ENCODE measurements at places on chromosomes 5 and 9.

DNA sequence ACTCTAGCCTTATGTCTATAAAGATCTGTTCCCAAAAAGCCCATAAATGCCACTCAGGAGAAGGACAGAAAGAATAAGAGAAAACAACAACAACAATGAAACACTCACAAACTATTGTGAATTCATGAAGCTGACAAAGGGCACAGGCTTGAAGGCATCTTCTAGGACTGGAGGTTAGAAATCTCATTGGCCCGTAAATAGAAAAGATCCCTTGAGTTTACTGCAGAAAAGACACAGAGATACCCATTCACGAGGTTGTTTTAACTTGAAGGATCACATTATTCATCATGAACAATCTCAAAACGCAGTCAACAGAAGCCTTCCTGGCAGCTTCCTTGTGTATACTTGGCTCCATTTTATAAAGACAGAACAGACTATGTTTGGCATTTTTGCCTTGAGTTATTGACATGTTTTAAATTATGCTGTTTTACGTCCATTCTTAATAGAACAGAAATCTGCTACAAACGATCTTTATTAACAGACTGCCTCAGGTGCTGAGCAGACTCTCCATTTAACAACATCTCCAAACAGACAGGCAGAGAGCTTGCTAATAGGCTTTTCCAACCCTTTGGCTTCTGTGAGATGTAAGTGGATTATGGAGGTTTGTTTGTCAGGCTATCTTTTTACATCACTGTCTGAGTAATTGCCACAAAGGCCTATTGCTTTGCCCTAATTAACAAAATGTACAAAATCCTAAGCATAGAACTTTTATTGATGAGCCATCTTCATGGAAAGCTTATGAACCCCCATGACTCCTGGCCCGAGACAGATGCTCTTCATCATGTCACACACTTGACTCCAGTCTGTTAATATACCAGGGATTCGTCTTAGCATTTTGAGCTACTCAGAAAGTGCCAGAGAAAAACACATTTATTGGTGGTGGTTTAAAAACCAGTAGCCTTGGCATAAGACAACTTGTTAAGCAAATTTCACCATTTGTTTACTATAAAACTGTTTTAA is 735.3 kb upstream of the ZNF608 start:
- no peak for DNase-seq
- H3K36me3 ChIP-seq, result no peaks in the 10 kb centered on the region
- H3K4me3 ChIP-seq, result no peak overlapping the region
- H3K27ac ChIP-seq, result no peak overlapping the region

GRCh38 chr9:80701061-80701460 is 988.3 kb downstream of the TLE1 start:
- H3K36me3 ChIP-seq, result no peaks in the 10 kb centered on the region
- no peak overlapping the region for H3K4me3 ChIP-seq
- no peaks in the 10 kb centered on the region for H3K4me1 ChIP-seq
- DNase-seq, result no peak

- no peak for DNase-seq
- H3K4me3 ChIP-seq, result no peak overlapping the region
- no peaks in the 10 kb centered on the region for H3K27me3 ChIP-seq
- H3K4me1 ChIP-seq, result no peaks in the 10 kb centered on the region
- H3K27ac ChIP-seq, result no peak overlapping the region
Measured at GRCh38 chr5:126053630-126054029, 369.6 kb upstream of the GRAMD2B start.

DNA sequence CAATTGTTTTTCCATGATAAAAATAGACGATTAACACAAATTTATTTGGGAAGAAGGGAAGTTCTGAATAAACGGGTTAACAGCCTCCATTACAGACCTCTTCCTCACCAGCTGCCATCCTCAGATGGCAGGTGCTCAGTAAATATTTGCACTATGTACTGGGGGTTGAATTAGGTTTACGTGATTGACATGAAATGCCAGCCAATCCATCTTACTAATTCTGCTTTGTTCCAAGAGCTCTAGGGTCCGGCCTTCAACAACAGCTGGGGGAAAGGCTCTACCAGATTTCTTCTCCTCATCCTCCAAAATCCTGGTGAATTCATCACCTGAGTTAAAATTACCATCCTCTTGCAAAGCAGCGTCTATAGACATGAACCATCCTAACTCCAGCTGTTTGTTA is 104.6 kb downstream of the MTX3 start:
- H3K27ac ChIP-seq, result no peak overlapping the region
- H3K4me3 ChIP-seq, result no peak overlapping the region
- no peaks in the 10 kb centered on the region for H3K36me3 ChIP-seq

DNA sequence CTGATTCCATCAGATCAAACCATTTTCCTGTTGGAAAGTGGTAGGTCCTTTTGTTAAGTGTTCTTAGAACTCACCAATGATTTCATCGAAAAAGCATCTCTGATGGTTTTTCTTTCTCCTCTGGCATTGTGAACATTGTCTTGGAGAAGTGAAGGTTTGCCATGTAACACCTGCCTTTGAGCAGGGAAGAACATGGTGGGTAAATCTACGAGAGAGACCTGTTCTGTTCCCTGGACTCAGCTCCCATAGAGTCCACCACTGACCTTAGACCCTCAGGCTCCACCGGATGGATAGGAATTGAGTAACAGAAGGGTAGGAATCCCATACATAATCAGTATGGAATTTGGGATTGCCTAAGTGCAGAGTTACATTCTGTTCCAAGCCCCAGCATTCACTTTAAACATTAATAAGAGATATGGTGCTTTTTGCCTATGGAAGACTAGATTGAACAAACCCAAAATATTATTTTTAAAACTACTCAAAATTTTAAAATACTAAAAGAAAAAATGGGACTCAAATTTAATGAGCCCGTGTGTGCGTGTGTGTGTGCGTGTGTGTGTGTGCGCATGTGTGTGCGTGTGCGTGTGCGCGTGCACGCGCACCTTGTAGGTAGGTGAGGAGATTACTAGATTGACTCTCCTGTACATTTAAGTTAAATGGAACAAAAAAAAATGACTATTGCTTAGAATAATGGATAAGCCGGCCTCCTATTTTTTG is 92.0 kb downstream of the C9orf152 start:
- DNase-seq, result no peak
- peaks cover 26% of the 10 kb centered on the region for H3K4me1 ChIP-seq
- no peak overlapping the region for H3K27ac ChIP-seq
- no peak overlapping the region for H3K4me3 ChIP-seq
- no peaks in the 10 kb centered on the region for H3K36me3 ChIP-seq
